ENCODE measurements at places on chromosomes 12 and 14.

- no peak for DNase-seq
These were observed 24.0 kb upstream of the SLC38A1 start for GRCh38 chr12:46292754-46293402.

GRCh38 chr12:111274777-111275176 lies 94.1 kb downstream of the PHETA1 start:
- DNase-seq = no peak

DNA sequence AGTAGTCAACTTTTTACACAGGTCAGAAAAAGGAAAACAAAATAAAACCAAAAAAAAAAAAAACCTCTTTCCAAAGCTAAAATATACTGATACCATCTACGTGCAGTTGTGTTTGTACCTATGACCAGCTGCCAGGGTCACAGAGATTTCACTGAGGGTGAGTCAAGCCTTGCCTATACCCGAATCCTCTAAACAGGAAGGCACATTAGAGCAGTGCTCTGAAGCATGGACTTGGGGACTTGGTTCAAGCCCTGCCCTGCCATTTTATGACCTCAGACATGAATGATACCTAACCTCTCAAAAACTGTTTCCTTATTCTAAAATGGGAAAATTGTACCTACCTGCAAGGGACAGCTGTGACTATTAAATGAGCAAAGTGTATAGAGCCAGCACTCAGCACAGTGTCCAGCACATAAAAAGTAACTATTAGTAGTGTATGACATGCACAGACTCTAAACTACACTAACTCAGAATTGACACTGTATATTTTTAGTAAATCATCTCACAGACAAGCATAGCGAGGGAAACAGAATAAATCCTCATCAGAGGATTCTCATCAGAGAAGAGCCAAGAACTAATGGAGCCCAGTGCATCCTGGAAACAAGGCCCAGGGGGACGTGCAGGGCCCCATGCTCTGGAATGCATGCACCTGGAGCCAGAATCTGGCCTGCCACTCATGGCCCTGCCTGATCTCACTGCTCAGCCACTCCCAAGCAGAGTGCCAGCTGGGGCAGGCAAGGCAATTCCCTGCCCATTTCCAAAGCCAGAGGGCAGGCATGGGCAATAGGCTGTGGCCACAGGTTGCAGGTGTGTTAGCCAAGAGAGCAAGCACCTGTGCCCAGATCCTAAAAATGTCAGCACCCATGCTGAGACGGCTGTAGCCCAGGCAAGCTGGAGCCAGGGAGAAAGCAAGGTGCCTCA lies 57.0 kb downstream of the NT5DC3 start:
- no peak for DNase-seq

GRCh38 chr12:68375756-68376695 lies 43.9 kb upstream of the MDM1 start:
- DNase-seq = no peak

DNA sequence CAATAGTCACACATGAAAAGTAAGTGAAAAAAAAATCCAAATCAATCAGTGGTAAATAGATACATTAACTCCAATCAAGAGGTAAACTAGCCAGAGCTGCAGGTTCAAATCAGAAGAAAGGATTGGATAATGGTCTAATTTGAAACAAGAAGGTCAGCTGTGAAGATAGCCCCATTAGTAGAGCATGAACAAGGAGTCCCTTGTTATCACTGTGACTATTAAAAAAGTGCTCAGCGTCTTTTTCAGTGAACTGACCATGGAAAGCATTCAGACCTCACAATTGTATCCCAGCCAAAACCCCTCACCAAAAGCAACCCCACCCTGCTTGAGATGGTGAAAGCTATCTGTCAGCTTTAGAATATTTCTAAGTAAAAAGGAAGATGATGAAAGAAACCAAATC lies 125.0 kb upstream of the EGLN3 start:
- no peak for DNase-seq

DNA sequence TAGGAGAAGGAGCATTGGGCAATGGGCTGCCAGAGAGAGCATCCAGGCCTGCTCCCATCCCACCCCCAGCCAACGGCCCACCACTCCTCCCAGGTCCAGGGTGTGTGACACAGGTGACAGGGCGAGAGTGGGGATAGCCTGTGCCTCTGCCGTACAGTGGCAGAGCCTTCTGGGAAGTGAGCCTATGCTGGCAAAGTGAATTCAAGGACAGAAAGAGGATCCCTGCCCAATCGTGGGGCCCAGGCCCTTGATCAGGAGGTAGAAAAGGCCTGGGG lies 553 bp upstream of the KRT79 start:
- no peak for DNase-seq

DNA sequence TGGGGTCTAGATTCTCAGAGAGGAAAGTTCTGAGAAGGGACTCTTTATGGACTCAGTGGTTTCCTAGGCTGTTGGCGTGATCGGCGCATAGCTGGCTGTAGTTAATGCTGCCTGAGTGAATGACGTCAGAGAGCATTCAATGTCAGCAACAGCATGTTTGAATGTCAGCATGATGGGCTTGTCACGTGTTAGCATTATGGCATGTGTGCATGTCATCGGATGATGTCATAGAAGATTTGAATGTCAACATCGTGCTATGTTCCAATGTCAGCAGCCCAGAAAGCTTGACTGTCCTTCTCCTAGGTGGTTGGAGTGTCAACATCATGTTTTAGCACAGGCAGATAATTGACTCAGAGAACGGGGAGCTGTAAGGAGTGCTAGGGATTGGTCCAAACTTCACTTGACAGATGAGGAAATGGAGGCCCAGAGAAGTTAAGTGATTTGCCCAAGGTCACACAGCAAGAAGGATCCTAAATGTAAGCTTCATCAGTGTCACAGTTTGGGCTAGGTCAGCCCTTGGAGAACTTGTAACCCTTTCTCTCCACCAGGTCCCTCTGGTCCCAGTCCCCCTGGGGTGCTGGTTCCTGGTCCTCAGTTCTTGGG lies 45.5 kb downstream of the MVK start:
- DNase-seq = no peak

DNA sequence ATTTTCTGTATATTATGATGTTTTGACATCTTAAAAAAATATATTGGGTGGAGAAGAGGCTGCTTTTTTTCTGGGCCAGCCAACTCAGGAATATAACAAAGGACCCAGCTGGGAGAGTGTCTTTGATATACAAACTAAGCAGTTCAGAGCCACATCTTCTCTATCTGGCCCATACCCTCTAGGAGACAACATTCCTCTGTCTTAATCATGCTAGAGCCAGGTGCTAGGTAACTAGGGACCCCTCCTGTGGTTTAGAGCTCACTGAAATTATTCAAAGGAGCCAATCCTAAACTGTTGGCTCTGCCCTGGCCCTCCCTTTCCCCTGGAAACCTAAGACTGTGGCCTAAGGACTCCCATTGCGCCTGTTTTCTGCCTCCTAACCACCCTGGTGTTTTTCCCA lies 193.1 kb upstream of the DIO2 start:
- no peak for DNase-seq

GRCh38 chr12:110079477-110080400 lies 31.4 kb upstream of the C12orf76 start:
- peak; percentile 28 for DNase-seq

- DNase-seq = no peak
These were observed 2.2 kb upstream of the RPS6KA5 start for GRCh38 chr14:91062600-91062999.

DNA sequence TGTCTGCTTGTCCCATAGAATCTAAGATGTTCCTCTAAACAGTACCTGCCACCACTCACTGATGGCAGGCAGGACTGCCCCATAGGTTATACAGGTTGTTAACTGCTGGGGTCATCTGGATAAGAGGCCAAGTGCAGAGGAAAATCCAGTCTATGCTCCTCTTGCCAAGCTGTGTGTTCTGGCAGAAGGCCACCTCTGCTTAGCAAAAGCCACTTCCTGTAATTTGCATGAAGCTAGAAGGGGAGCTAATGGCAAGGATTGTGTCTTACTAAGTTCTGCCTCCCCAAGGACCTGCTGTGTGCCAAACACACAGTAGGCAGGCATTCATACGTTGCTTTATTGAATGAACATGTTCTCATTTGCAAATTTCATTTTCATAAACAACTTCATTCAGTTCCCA lies 445.4 kb downstream of the BCL11B start:
- DNase-seq = no peak

GRCh38 chr14:92652413-92653151 lies 95.8 kb downstream of the LGMN start:
- no peak for DNase-seq

DNA sequence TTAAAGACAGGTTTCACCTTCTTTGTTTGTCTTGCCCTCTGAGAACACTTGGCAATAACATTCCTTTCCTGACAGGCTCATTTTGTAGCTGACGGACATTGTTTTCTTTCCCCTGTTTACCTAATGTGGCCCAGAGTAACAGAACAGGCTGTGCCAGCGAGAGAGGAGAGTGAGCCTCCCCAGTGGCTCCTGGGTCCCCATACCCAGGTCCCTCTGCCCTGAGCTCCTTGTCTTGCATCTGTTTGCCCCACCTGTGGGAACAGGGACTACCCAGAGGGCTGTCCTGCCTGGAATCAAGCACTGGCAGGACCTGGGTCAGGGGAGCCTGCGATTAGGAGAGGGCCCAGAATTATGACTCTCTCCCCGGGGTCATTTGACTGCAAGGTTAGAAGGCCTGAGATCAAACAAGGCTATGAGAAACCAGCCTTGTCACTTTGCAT lies 222.9 kb downstream of the ZFP36L1 start:
- no peak for DNase-seq

GRCh38 chr14:68774771-68775613 lies 17.9 kb downstream of the ZFP36L1 start:
- no peak for DNase-seq

DNA sequence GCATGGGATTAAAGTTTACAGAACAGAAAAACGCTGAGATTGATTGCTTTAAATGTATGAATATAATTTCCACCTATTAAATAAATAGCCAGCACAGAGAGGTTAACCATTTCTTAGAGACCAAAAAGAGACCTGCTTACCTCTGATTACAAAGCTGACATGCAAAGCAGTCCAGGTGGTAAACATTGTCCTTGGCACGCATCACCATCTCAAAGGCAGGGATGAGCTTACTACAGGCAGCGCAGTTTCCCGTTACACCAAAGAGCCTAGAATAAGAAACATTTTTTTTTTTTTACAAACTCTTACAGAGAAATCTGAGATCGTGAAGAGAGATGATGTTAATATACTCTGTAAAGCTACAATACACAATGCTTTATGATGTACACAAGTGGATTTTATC lies 45.7 kb downstream of the LMO3 start:
- DNase-seq = no peak

GRCh38 chr14:71985538-71986189 lies 53.4 kb downstream of the RGS6 start:
- DNase-seq = no peak

DNA sequence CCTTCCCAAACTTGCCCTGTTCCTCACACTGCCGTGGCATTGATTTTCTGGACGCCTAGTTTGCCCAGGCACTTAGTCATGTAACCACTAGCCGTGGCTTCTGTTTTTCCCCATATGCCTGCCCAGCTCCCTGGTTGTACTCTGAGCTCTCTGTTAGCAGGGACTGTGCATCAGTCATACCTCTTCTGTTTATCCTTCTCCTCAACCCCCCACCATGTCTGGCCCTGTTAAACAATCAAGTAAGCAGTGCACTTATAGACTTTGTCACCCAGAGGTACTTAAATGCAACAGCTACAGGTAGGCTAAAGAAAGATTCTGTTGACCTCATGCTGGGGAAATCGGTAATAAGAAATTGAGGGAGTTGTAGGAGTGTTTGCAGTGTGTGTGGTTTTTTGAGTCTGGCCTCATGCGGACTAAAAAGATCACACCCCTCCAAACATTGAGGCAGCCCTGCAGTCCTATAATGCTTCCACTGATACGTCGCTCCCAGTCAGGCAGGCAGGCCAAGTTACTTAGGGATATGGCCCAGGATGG lies 17.0 kb downstream of the UBE3B start:
- no peak for DNase-seq

DNA sequence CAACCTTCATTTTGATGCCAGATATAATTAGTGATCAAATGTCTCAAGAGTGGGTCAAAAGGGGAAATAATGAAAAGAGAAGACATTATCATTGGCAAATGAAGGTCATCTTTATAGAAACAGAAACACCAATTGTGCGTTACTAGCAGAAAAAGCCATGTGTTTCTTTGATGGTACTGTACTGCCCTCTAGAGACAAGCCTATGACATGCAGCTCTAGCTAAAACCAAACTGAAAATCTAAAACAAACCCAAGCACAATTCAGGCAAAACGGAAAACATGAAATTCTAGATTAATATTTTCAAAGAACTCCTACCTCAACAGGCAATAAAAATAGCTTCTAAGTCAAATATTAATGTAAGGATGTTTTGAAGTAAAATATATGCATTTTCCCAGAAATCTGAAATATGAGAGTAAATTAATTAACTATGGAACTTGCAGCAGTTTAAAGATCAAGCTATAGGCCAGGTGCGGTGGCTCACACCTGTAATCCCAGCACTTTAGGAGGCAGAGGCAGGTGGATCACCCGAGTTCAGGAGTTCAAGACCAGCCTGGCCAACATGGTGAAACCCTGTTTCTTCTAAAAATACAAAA lies 115.4 kb downstream of the KLHL28 start:
- DNase-seq = no peak

DNA sequence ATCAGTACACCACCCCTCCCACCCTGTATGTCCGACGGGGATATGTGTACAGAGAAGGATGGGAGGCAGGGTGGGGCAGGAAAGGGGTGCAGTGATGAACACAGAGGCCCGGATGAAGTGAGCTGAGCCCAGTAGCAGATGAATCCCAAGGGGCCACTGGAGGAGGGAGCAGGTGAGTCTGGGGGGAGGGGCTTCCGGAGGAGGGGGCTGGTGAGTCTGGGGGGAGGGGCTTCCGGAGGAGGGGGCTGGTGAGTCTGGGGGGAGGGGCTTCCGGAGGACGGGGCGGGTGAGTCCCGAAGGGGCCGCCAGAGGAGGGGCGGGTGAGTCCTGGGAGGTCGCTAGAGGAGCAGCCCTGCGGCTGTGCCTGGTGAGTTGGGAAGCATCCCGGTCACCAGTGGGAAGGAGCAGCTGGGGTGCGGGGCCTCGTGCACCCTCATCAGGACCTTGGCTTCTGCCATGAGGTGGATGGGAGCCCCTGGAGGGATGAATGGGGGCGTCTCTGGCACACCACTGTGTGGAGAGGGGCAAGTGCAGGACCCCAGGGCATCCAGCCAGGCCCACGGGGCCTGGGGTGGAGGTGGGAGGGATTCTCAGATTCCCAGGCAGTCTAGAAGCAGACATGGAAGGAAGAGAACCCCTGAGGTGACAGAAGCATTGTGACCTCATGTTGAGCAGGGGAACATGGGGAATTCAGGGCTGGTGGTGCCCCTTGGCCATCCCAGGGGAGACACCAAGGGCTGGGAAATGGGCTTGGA lies 14.0 kb downstream of the BEGAIN start:
- no peak for DNase-seq

DNA sequence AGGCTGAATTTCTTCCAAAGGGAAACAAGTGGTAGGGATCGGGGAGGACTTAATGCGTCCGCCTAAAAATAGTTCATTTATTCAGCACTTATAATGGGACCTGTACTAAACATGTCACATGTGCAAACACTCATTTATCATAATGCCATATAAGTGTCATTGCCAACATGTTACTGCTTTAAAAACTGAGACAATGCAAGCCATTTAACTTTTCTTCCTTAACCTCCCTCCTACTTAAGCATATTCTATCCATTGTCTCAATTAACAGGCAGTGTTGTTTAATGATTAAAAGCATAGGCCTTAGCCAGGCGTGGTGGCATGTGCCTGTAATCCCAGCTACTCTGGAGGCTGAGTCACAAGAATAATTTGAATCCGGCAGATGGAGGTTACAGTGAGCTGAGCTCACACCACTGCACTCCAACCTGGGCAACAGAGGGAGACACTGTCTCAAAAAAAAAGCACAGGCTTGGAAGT lies 13.5 kb upstream of the SCFD1 start:
- DNase-seq = no peak
